NCI-H1694 treated with DMSO at 0.1 percent for 48 hours (cell line): ENCODE measurements at places on chromosomes 2 and 18.

- DNase-seq, result no peak
Observed at GRCh38 chr2:113762377-113763118, 6.1 kb upstream of the SLC35F5 start.

DNA sequence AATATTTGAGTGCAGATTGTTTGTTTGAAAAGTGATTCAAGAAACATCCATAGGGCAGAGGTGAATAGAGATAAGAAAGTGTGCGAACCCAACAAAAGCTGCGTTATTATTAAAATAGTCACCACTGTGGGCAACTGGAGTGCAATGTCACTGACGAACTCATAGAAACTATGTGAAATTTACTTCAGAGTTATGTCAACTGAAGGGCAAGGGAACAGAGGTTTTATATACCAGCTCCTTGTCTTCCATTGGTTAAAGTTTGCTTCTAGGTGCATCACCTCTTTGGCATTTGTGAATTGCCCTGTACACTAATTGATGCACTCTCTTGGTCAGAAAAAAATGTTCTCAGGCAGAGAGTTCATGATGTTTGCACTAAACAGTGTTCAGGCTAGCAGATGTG is 110.5 kb upstream of the NYAP2 start:
- DNase-seq, result no peak

GRCh38 chr2:157185476-157186227 is 71.9 kb upstream of the GALNT5 start:
- DNase-seq, result no peak

- DNase-seq, result no peak
Observed at GRCh38 chr2:49049161-49049560, 105.2 kb downstream of the FSHR start.

GRCh38 chr2:127398239-127398590 is 10.4 kb upstream of the MAP3K2 start:
- DNase-seq, result no peak

GRCh38 chr2:171309455-171310286 is 124.1 kb downstream of the METTL8 start:
- DNase-seq, result no peak

DNA sequence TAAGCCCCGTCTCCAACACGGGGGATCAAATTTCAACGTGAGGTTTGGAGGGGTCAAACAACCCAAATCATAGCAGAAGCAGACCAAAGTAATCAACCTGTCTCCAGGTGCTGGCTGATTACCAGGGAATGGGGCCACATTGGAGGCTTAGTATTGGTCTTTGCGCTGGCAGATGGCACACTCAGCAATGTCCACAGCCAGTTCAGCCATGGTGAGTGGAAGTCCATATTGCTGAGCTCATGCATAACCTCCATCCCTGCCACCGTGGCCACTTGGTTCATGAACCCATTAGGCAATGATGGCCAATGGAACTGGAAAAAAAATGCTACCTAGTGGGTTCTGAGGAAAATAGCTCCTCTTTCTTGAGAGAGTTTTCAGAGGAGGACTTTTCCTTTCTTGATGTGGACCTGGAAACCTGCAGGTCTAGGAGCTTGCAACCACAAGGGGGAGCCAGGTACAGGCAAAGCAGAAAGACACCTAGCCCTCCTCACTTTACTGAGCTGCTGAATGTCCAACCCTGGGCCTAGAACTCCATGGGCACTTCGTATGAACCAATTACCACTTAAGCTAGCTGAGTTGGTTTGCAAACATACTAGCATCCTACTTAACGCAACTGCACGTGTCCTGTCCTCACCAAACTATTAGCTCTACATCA is 128.0 kb upstream of the GYPC start:
- DNase-seq, result peak; percentile 6

GRCh38 chr2:163692081-163692480 is 43.7 kb downstream of the FIGN start:
- DNase-seq, result no peak

DNA sequence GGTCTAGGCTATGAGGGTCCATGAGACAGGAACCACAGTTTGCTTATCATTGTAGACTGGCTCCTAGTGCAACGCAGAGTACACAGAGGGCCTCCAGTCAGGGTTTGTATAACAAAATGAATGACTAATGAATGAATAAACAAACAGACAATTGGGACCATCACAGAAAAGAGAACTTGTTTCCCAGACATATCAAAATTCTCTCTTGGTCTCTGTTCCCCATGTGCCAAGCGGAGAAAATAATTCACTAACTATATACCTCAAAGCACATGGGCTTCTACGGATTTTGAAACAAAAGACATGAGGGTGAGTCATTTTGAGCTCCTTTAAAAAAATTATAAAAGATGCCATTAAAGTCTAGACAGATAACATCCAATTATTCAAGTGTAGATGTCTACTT is 28.0 kb downstream of the INO80C start:
- DNase-seq, result no peak

- DNase-seq, result peak; percentile 12
Observed at GRCh38 chr2:94874277-94874997, 3.2 kb downstream of the TEKT4 start.

GRCh38 chr2:2839782-2840531 is 508.9 kb upstream of the MYT1L start:
- peak; percentile 84 for DNase-seq

- peak; percentile 2 for DNase-seq
Observed at GRCh38 chr18:961644-962355, 57.1 kb downstream of the ADCYAP1 start.

- no peak for DNase-seq
Observed at GRCh38 chr2:237260686-237261085, 153.3 kb downstream of the COL6A3 start.

DNA sequence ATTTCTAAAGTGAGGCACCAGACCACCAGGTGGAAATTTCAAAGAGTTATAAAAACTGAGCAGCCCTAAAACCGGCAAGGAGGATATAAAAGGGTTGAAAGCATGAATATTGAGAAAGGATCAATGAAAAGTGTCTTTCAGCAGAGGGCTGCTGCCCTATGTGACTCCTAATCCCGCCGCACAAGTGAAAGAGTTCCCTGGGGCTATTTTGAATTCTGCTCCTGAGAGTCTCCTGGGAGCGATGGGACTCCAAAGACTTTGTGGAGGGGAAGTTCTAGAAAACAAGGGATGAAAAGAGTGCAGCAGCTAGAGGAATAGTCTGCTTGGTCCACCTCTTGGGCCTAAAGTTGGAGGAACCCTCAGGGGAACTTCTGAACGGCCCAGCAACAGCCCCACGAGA is 205.2 kb downstream of the SP3 start:
- no peak for DNase-seq

GRCh38 chr2:20093263-20094141 is 42.1 kb upstream of the LAPTM4A start:
- peak; percentile 63 for DNase-seq

DNA sequence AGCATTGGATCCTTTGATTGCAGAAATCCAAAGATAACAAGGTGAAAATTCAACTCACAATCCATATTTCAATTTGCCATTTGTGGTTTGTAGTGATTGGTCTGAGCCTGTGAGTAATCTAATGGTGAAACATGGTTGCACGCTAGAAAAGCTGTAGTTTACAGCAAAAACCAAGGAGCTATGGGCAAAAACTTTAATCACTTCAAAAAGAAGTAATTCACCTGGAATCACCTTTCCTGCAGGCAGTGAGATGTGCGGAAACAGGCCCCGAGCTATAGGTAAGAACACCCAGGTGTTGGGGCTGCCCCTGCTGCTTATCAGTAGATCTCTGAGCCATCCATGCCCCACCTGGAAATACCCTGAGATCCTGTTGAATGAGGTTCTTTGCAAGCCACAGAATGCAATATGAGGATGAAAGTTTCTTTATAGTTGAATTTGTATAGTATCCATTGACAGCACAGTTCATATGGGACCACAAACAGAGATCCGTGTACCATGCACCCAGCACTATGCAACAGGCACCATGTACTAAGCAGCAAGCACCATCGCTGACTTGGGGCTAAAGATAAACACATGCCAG is 208.2 kb downstream of the SPP2 start:
- no peak for DNase-seq

DNA sequence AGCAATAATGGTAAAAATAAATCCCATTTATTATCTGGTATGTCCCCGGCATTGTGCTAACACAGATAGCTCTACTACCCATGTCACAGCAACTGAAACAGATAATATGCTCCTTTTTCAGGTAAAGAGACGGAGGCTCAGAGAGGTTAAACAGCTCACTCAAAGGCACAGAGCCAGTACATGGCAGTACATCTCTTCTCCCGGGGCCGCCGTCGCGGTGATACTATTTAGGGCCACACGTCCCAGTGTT is 693 bp upstream of the PDK1 start:
- peak; percentile 63 for DNase-seq

GRCh38 chr2:9613291-9613690 is 17.5 kb downstream of the YWHAQ start:
- no peak for DNase-seq

GRCh38 chr2:201600906-201601305 is 42.4 kb downstream of the TMEM237 start:
- no peak for DNase-seq

DNA sequence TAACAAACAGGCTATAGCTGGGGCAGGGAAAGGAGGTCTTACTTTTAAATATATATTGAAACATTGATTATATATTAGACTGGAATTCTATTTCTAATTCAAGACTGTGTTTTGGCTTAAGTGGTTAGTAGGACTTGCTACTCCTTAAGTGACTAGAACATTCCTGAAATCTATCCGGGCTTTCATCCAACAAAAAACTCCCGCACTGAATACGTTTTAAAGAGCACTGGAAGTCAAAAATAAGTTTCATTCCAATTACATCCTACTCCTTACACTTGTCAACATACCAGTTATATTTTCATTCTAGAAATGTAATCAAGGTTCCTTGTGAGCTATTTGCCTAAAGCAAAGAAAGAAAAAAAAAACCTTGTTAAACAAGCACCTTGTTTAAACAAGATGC is 204.6 kb downstream of the SP3 start:
- no peak for DNase-seq

DNA sequence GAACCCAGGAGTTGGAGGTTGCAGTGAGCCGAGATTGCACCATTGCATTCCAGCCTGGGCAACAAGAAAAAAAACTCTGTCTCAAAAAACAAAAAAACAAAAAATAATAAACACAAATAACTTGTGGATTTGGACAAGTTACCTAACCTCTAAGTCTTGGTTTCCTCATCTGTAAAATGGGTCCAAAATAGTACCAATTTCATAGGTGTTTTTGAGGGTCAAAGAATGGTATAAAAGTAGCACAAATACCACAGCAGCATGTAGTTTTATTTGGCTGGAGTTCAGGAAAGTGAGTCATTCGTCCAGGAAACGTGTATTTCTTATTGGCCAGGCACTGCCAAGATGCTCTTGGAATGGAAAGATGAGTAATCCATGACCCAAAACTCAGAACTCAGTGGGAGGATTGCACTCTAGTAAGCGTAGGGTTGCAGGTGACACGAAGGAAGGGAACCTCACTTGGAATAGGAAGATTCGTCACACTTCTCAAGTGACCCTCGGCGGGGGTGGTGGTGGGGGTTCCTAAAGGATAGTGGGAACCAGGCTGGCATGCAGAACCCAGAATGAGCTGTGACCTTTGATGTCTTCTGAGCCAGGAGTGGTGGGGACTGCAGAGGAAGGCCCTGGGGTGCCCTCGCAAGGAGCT is 24.4 kb downstream of the GRHL1 start:
- DNase-seq, result no peak

GRCh38 chr2:122034777-122035176 is 279.3 kb downstream of the TSN start:
- DNase-seq, result no peak

- no peak for DNase-seq
Observed at GRCh38 chr2:188475945-188476344, 184.3 kb downstream of the GULP1 start.

- DNase-seq, result peak; percentile 50
Observed at GRCh38 chr18:44130376-44130942, 550.2 kb upstream of the SETBP1 start.

DNA sequence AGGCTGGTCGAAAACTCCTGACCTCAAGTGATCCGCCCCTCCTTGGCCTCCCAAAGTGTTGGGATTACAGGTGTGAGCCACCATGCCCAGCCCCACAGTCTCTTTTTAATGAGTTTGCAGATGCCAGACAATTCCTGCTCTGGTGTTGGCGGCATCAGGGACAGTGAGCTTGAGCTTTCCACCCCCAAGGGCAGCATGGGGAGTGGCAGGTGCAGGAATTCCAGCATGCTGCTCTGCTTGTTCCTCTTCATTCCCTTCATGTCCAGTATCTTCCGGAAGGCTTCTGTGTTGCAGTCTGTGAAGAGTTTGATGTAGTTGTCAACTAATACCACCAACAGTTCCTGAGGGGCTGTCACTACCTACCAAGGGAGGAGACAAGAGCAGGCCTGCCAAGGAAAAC is 137.3 kb downstream of the SS18 start:
- no peak for DNase-seq

DNA sequence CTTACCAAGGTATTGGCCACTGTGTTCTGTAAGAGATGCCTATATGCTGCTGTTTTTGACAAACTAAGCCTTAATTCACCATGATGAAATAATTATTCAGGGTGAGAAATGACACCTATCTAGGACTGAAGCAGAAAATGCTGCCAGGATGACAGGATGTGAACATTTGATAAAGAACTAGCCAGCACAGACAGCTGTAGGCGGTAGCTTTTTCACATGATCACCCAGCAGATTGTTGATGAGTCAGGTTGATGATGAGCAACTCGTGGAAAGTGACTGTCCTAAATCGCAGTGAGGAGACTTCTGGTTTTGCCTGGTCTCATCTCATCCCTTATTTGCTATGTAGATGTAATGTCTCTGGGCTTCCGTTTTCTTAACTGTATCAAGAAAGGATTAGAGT is 144.1 kb downstream of the PRPF40A start:
- DNase-seq, result peak; percentile 35

GRCh38 chr2:200405599-200406298 is 99.3 kb downstream of the SPATS2L start:
- no peak for DNase-seq

GRCh38 chr18:63112706-63113105 is 206.9 kb downstream of the BCL2 start:
- DNase-seq, result no peak

GRCh38 chr2:179165356-179166000 is 99.2 kb downstream of the SESTD1 start:
- no peak for DNase-seq

DNA sequence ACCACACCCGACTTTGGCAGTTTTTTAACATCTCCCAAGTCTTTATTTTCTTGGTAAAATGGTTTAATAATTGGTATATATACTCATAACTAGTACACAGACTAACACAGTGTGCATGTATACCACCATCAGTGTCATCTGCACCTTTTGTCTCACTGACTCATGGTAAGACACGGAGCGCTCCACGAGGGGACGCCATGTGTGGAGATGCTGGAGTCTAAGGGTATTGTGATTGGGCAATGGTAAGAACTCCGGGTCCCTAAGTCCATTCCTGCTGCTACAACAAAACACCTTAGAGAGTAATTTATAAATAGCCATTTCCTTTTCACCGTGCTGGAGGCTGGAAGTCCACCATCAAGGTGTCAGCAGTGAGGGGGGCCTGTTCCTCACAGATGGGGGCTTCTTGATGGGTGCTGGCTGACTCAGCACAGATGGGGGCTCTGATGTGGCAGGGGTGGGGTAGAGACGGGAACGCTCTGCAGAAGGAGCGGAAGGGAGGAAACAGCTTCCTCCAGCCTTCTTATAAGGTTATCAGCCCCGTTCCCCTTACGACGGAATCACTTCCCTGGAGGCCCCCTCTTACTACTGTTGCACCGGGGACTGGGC is 42.0 kb upstream of the EDAR start:
- DNase-seq, result no peak

GRCh38 chr2:163353551-163353950 is 382.3 kb downstream of the FIGN start:
- DNase-seq, result no peak
